ENCODE measurements at places on chromosomes 6 and 20. TPM values are rescaled to one million over a fixed set of nuclear protein-coding genes. Genes with fewer than 3 reads are reported as not detected.

Gene KHDC3L
- not detected for total RNA-seq

Gene SLC22A1
- total RNA-seq: not detected

Gene NKX2-2
- total RNA-seq: not detected

Gene FAM209B
- not detected for total RNA-seq

Gene CLPSL2
- total RNA-seq: not detected

Gene CCN5
- not detected for total RNA-seq

Gene PPP1R14C
- not detected for total RNA-seq
